ENCODE measurements at places on chromosomes 2 and 18.

DNA sequence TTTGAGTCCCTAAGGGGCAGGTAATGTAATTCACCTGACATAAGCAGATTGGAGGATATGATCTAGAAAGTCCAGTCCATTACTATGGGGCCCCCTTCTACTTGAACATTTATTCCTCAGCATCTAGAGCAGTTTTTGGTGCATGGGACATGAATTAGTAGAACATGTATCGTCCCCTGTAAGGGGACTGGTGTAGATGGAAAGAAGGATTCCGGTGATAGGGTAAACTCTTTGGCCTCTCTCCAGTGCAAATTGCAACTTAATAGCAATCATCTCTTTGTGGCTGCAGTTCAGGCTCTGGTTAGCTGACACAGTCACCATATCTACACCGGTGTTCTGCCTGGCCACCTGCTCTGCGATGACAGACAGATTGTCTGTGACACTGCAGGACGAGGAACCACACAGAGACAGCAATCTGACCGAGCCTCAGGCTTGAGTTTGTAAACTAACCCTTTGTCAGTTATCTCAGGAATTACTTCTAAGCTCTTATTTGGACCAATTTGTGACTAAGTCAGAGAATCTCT is 6.4 kb upstream of the SLC8A1 start:
- DNase-seq: no peak

GRCh38 chr18:59881728-59882656 is 17.8 kb upstream of the PMAIP1 start:
- DNase-seq: no peak

DNA sequence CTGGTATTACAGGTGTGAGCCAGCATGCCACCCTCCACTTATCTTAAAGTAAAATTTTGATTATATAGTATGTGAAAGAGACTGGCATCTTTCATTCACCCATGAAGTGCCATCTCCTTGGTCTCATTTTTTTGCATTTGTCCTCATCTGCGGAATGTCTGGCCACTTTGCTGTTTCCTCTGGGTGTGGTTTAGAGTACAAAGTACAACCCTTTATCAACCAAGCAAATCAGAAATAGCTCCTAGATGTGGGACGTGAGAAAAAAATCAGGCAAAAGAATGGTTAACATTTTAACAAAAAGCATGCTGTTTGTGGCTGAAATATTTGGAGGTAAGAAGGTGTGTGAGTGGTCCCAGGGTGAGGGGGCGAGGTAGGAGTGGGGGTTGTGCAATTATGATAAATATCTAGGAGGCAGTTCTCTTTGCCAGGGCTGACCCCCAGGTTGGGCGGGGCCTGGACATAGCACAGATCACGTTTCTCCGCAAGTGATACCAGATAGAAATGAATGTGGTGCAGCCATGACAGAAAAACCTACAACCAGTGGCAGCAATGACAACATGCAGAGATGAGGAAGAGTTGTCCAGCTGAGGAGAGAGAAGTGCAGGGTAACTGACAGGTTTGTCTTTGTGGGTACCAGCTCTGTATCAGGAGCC is 115.8 kb upstream of the SERTAD2 start:
- no peak for DNase-seq

DNA sequence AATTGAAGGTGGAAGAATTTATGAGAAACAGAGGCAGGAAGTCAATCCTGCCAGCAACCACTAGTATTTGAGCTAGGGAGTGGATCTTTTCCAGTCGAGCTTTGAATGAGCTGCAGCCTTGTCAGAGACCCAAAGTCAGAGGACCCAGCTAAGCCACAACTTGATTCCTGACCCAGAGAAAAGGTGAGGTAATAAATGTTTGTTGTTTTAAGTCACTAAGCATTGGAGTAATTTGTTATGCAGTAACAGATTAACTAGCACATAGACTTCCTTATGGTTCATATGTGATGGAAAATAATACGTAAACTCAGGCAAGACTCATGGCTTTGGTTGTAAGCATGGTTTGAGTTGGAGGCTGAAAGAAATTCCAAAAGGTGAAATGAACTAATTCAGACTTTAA is 21.6 kb downstream of the EFEMP1 start:
- no peak for DNase-seq

DNA sequence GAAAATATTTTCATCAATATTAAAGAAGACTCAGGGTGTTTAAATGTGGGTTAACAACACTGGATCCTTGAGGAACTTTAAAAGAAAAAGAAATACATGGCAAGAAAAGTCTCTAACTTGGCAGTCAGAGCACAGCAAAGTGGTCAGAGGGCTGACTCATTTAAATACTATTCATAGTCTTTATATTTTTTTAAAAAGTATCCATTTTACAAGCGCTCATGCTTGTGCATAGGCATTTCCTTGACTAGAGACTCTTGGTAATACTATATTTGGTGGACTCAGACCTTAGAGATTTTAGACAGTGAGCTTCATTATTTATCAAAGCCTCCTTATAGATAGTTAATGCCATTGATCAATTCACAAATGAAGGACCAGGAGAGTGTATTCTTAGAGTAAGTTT is 110.2 kb downstream of the ABCA12 start:
- DNase-seq: no peak

- no peak for DNase-seq
Measured at GRCh38 chr18:7876354-7877104, 309.4 kb downstream of the PTPRM start.

GRCh38 chr2:68789603-68790002 is 55.0 kb downstream of the ARHGAP25 start:
- no peak for DNase-seq

DNA sequence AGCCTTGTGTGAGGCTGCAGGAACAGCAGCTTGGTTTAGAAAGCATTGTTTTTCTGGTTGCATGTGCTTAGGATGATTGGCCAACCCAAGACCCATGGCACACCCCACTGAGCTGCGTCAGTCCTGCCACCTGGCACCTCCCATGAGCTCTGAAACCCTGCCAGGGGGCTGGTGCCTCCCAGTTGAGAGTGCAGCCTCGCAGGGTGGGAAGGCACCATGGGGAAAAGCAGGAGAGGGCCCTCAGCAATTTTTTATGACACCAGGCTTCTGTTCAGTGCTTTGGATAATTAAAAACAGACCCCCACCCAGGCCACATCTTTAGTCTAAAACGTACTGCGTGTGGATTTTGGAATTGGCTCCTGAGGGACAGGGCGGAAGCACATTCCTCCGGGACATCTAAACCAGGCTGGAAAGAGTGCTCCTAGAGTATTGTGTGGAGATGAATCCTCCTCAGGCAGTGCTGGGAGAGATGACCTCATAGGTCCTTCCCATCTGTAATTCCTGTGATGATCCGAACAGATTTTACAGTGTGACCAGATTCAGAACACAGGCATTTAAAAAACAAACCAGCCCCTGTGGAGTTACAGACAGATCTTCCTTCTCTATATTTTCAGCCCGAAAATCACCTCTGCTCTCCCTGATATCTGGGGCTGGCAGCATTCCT is 438.3 kb downstream of the ZNF521 start:
- DNase-seq: no peak

- DNase-seq: no peak
Measured at GRCh38 chr18:74281980-74282754, 9.6 kb downstream of the CYB5A start.

GRCh38 chr18:64618390-64618789 is 469.5 kb upstream of the LINC00305 start:
- no peak for DNase-seq

DNA sequence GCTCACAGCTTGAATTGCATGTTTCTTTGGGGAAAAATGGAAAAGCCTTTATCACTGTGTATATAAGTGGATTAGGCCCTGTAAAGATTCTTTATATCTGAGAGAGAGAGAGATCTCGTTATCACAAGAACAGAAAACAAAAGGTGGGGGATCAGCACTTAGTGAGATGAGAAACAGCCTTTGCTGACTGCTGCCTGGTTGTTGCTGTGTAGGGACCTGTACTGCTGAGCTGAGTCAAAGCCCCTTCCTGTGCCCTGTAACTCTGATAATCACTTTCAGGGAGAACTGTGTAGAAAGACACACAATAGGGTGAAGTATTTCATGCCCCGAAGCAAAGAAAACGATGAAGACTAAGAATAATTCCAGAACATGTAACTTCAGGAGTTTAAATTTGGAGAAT is 30.6 kb upstream of the FAM237A start:
- DNase-seq: no peak

DNA sequence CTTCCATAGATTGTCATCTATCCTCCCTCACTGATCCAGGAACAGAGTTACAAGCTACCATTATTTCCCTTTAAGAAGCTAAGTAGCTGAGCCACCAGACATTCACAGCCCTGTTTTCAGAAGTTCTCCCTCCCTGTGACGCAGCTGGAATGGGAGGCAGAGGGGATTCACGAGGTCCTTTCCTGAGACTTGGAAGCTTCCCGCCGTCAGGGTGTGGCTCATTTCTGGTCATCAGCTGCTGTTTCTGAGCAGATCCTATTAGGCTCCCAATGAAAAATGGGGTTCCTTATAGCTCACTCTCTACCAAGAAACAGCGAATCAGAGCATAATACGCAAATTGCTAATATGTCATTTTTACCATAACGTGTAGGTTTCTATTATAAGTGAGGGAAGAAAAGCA is 559.3 kb upstream of the ID2 start:
- DNase-seq: no peak

- DNase-seq: no peak
Measured at GRCh38 chr2:149732001-149732685, 144.6 kb upstream of the MMADHC start.

GRCh38 chr2:240358821-240359397 is 76.6 kb upstream of the GPC1 start:
- no peak for DNase-seq

- no peak for DNase-seq
Measured at GRCh38 chr2:138779406-138779780, 797 bp downstream of the NXPH2 start.

GRCh38 chr2:85376291-85377065 is 21.9 kb downstream of the ELMOD3 start:
- no peak for DNase-seq

- no peak for DNase-seq
Measured at GRCh38 chr2:197677056-197677455, 1.7 kb upstream of the RFTN2 start.

DNA sequence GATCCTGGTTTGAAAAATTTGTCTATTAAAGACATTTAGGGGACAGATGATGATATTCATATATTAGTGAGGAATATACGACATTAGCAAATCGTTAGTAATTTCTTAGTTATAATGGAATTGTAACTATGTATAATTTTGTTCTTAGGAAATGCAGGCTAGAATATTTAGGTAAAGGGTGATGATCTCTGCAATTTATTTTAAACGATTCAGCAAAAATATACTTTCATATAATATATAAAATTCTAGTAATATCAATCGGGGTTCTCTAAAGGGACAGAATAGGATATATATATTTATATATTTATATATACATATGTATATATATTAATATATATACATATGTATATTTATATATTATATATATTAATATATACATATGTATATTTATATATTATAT is 142.5 kb upstream of the DNAJC10 start:
- DNase-seq: no peak

GRCh38 chr2:110717734-110718133 is 14.6 kb upstream of the ACOXL start:
- DNase-seq: no peak

DNA sequence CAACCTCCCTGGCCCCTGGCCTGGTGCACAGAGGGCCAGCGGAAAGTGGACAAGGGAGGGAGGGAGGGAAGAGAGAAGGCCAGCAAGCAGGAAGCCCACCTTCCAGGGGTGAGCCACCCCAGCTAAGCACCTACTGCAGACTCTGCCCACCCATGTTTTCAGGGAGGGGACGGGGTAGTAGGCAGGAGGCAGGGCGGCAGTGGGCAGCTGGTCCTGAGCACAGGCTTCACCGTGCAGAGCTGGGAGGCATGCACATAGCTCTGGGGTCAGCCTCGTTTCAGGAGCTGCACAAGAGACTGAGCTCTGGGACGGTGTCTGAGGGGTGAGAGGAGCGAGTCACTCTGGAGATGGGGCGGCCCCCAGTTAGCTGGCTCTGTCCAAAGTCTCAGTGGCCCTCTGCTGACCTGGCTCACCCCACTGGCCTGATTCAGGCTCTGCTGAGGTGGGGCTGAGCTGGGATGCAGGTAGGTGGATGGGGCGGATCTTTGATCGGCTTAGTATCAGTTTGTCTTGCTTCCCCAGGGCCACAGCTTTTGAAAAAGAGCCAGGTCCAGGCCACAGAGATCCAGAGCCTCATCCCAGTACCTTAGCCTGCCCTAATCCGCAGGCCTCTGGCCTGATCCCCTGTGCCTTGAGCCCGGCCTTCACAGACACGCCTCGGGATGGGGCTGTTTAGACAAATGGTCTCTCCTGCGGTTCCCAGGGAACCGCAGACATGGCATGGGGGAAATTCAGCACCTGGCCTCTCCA is 3.7 kb downstream of the NMUR1 start:
- DNase-seq: no peak

GRCh38 chr2:23283653-23284052 is 101.3 kb upstream of the KLHL29 start:
- no peak for DNase-seq

GRCh38 chr2:96503637-96504243 is 1.4 kb downstream of the NEURL3 start:
- DNase-seq: no peak

GRCh38 chr18:8218197-8218596 is 391.0 kb upstream of the RAB12 start:
- no peak for DNase-seq

- DNase-seq: no peak
Measured at GRCh38 chr18:56109757-56110156, 521.8 kb upstream of the TCF4 start.

DNA sequence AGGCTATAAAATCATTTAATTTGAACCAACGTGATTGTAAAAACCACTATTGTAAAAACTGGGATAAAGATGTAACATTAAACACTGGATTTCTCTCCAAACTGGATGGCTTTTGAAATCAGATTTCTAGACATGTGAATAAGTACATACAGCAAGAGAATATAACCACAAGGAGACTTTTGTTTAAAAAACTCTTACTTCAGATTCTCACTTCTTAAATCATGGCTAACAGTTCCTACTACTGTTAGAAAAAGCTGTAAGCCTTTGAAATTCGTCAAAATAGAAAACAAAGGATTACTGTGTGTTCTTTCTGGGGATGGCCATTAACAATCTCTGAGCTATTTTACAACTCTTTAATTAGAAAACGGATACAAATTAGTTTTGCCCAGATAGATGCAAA is 39.4 kb upstream of the SH3BP4 start:
- no peak for DNase-seq

- DNase-seq: no peak
Measured at GRCh38 chr18:2192562-2192961, 378.7 kb downstream of the METTL4 start.

DNA sequence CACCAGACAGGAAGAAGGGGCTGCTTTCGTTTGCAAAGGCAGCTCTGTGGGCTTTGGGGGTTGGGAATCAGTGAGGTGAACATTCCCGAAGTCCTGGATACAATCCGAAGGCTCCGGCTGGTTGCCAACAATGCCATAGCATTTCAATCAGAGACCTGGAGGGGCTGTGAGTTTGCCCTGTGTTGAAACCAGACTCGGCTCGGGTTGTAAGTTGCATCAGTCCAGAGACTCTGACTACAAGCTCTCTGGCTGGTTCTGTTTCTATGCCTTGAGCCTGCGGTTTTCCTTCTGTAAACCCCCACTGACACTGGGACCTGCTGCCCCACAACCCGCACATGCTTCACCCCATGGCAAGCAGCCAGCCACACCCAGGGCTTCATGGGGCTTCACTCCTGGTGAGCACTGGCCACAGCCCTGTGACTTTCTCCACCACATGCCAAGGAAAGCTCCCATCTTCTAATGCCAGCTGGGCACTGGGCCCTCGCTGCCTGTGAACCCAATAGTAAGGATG is 85.7 kb upstream of the ODC1 start:
- no peak for DNase-seq
